ENCODE measurements at places on chromosomes 3 and 15.

DNA sequence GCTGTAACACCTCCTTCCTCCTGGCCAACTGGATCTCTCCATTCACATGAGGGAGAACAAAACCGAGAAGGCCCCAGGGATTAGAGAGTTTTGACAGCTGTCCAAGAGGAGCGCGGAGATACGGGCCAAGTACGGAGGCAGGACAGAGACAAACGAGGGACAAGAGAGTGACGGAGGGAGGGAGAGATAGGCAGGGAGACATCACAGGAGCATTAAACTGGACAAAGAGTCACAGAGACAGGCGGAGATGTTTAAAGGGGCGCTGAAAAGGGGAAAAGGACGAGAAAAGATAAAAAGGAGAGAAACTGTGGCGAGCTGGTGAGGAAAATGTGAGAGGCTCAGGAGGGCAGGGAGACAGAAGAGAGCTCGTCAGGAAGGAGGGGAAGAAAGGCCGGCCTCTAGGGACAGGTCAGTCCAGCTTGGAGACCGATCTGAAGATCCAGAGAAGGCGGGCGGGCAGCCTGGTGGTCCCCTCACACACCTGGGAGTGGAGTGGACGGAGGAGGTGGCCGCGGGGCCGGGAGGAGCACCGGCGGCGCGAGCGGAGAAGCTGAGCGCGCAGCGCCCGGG lies 40.5 kb upstream of the ROPN1 start:
- DNase-seq: no peak

GRCh38 chr3:53835257-53835656 lies 11.0 kb downstream of the CHDH start:
- no peak for DNase-seq

GRCh38 chr3:143963946-143964345 lies 7.7 kb upstream of the DIPK2A start:
- DNase-seq: peak; percentile 61

DNA sequence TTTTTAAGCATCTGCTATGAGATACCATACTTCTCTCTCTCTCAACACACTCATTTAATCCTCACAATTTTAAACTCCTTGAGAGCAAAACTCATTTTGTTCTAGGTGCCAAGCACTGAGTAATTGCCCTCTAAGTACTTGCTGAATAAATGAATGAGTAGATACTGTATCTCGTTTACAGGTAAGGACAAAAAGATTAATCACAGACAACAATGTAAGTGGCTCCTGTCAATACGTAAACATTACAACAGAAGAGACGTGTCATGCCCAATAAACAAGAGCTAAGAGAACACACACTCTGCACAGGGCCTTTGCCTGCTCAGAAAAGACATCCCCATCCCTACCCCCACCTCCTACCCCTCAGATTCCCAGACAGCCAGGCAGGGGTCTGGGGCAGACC lies 59.8 kb downstream of the CHSY1 start:
- DNase-seq: no peak

- no peak for DNase-seq
Measured at GRCh38 chr3:67884345-67884744, 229.9 kb upstream of the SUCLG2 start.

GRCh38 chr3:134287512-134287911 lies 36.9 kb upstream of the RYK start:
- DNase-seq: no peak

- DNase-seq: no peak
Measured at GRCh38 chr15:70792171-70792573, 28.8 kb upstream of the UACA start.

DNA sequence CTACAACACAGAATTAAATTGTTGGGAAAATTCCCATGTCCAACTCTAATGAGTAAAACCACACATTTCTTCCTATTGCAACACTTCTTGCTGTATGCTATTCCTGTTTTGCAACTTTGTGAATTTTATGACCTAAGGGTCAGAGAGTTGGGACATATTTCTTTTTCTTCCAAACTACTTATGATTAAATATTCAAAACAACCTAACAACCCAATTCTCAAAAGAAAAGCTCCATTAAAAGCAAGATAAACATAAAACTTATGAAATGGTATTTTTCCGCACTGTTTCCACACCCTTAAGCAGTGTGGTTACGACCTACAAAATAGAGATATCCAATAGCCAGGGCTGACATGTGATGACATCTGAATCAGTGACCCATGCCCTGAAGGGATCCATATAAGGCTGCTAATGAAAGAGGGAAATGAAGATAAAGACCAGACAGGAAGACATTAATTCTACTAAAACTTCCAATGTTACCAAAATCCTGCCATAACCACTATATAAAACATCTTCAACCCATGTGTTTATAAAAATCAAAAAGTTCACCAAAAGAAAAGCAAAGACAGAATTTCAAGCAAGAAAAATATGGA lies 45.6 kb downstream of the DMXL2 start:
- peak; percentile 97 for DNase-seq

DNA sequence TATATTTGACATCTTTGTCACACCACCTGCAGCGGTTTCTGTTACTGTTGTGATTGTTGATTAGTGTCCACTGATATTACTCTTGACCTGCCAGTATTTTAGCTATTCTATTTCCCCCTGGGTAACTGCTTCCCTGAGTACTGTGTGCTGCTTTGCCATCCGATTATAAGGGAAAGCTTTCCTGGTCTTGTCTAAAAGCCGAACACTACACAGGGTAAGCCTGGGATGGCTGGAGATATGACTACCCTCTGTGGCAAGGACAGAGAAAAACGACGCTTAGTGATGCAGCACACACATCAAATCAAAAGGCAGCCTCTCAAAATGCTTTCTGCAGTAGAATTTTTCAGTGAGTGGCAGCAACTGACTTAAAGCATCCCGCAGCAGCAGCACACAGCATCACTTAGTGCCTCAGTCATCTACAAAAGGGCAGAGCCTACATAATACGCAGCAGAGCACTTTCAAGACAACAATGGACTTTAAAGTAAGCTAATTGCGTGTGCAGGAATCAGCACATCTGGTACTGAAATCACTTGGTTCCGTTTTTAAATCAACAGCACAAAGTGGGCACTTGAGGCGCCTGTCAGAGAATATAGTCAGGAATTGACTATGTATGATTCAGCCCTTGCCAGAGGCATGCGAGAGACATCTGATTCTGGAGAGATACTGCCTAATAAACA lies 656.3 kb upstream of the TGFBR2 start:
- no peak for DNase-seq

GRCh38 chr3:50388016-50388719 lies 28.8 kb upstream of the TMEM115 start:
- DNase-seq: no peak

DNA sequence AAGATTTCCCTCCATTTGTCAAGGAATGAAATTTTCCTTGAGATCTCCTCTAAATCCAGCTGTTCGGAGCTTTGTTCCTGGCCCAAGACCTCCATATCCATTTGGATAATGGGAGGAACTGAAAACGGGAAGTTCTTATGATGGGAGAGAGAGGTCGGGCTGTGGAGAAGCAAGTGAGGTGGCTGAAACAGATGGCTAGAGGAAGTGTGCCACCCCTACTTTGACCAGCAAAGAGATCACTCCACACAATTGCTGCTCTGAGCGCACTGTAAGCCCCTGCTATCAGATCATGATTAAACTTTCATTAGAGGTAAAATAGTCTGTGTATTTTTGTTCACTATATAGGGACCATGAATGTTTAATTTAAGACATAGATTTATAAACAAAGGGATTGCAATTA lies at the start of gene MINDY4B:
MINDY4B (minus strand) TSS at position 101 of the 400 bp plus-strand sequence; CDS start at position 101, 0 bp downstream.
- no peak for DNase-seq

- peak; percentile 43 for DNase-seq
Measured at GRCh38 chr15:90414408-90415028, 26.5 kb downstream of the IQGAP1 start.

DNA sequence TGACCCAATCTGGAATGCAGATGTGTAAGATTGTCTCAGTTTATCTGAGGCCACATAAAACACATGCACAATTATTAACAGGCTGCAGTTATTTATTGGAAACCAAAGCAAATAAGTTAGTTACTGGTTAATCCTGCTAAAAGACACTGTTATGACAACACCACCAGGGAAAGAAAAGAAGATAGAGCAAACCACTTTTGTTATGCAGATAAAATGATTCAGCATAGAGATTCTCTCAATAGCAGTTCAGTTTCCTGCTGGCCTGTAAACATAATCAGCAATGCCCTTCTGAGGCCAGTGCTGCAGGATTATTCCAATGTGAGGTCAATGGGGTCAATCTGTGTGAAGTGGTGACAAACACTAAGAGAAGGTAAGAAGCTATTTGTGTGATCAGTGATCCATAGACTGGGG lies 244.4 kb downstream of the ZBTB20 start:
- DNase-seq: no peak

GRCh38 chr3:20250786-20251185 lies 64.8 kb upstream of the SGO1 start:
- DNase-seq: no peak

- peak; percentile 75 for DNase-seq
Measured at GRCh38 chr3:172142051-172142863, 102.9 kb downstream of the FNDC3B start.

- peak; percentile 74 for DNase-seq
Measured at GRCh38 chr15:72369964-72370363, 5.8 kb downstream of the HEXA start.

GRCh38 chr3:118425272-118425837 lies 609.3 kb downstream of the IGSF11 start:
- DNase-seq: no peak

DNA sequence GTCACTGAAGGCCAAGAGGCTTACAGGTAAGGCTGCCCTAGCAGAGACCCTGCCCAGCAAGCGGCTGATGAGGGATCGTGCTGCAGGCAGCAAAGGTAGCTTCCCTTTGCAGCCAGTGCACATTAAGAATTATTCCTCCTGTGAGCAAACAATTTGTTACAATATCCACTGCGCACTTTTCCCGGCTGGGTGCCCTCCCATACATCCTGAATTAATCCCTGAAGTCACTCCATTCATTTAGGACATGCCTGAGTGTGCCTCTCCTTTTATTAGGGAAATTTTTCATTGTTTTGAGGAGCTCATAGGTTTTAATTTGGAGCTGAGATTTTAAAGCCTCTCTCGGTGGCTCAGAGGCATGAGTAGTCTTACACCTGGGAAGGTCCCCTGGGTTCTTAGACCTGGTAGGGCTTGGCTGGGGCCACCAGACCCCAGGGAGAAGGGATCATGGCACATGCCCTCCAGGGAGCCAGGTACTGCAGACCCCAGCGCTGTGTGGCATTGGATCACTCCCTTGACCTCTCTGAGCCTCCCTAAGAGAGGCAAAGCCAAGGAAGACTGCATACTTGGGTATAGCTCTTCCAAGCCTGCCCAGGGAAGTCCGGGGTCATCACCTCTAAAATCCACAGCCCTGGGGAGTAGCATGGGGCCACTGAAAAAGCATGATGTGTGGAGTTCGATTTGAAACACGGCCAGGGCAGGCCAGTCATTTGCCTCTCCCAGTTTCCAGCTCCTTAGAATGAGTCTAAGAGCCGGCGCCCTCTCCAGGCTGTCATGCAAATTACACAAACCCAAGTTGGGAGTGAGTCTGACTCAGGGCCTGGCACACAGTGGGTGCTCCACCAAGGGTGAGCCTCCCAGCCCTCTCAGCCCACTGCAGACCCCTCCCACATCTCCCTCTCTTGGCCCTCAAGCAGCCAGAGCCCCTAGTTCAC lies 151.9 kb upstream of the LINGO1 start:
- no peak for DNase-seq

GRCh38 chr15:82079736-82080135 lies 33.9 kb upstream of the MEX3B start:
- no peak for DNase-seq

GRCh38 chr15:87570206-87570605 lies 686.3 kb downstream of the NTRK3 start:
- DNase-seq: no peak

- DNase-seq: peak; percentile 50
Measured at GRCh38 chr3:125257536-125257935, 45.0 kb upstream of the SLC12A8 start.

Data from CD14-positive monocyte (primary cell).